Epithelial cell of proximal tubule (primary cell): ENCODE measurements at places on chromosomes 5 and 9. TPM values are rescaled to one million over a fixed set of nuclear protein-coding genes. Genes with fewer than 3 reads are reported as not detected.
A peak's percentile ranks its signal among the peaks of the same experiment; 100 is the strongest.

GRCh38 chr5:161660806-161661205 lies 24.7 kb upstream of the GABRA6 start:
- DNase-seq, result no peak

DNA sequence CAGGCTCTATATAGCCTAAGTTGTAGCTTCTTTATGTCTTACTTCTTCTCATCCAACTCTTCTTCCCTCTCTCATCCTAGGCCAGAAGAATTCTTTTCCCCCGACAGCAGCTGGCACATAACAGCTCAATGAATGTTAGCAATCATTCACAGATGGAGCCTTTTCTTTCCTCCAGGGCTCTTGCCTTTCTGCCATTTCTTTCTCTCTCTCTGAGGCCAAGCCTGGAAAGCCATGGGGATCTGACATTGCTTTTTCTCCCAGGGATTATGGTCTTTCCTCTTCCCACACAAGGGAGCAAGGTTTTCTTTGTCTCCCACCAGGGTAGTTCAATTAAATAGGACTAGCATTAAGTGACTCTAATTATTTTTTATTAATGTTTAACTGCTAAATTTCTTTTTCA lies 20.5 kb downstream of the SMIM15 start:
- DNase-seq, result no peak

DNA sequence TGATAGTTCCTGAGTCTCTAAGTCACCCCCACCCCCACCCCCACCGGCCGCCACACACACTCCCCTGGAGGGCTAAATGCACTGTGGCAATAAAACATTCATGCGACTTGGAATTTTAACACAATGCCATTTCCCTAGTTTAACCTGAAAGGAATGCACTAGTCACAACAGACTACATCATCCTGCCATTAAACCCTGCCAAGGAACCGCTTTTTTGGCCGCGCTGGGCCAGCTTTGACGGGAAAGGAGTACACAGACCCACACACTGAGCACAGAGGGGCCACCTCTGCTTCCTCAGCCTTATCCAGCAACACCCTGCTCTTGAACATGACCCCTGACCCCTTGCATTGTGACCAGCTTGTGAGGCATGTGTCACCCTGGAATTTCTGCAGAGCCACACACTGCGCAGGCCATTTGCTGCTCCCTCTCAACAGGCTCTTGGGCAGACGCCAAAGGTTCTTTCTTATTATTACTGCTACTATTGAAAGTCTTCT lies 165.3 kb downstream of the BNC2 start:
- peak; percentile 94 for DNase-seq

GRCh38 chr9:92963831-92964606 lies 16.7 kb downstream of the FGD3 start:
- DNase-seq, result no peak

DNA sequence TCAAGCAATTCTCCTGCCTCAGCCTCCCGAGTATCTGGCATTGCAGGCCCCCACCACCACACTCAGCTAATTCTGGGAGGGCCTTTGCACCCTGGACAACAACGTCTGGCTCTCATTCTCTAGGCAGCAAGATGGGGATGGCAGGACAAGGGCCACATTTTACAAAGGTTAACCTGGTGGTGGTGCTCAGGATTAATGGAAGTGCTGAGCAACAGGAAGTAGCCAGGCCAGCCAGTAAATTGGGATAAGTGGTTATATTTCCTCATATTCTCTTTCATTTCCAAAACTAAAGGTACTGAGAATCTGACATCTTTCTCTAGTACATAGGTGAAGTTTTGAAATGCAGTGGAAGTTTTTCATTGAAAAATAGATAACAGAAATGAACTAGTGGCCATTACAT lies 24.7 kb upstream of the ASPN start:
- no peak for DNase-seq

DNA sequence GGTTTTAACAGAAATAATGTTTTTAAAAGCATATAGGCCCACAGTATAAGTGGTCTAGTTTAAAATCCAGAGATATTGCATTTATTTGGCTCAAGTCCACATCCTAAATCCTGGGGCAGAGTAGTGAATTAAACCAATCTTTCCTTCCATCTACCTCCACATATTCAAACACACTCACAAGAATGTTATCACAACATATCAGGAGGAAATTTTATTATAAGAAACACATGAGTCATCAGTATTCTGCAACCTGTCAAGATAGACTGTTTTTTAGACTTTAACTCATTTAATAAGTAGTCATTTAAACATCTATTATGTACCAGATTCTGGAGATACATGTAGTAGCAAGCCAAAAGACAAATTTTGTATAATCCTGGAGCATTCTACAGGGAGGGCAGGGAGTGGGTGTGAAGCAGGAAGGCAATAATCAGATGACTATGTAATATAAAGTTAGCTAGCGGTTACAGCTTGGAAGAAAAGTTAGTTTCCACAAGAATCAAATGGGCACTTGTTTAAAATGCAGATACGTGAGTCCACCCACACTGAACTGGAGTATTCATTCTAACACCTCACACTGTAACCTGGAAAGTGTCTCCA lies 187.3 kb upstream of the PIK3R1 start:
- DNase-seq, result no peak

DNA sequence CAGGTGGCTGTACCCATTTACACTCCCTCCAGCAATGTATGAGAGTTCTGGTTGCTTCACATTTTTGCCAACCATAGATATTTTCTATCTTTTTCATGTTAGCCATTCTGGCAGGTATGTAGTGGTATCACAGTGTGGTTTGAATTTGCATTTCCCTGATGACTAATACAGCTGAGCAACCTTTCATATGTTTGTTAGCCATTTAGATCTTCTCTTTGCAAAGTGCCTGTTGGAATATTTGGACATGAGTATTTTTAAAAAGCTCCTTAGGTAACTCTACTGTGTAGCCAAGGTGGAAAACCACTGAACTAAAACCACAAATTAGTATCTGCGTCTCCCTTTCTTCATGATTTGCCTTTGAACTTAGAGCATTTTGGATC lies 31.9 kb downstream of the IRF1 start:
- peak; percentile 36 for DNase-seq

DNA sequence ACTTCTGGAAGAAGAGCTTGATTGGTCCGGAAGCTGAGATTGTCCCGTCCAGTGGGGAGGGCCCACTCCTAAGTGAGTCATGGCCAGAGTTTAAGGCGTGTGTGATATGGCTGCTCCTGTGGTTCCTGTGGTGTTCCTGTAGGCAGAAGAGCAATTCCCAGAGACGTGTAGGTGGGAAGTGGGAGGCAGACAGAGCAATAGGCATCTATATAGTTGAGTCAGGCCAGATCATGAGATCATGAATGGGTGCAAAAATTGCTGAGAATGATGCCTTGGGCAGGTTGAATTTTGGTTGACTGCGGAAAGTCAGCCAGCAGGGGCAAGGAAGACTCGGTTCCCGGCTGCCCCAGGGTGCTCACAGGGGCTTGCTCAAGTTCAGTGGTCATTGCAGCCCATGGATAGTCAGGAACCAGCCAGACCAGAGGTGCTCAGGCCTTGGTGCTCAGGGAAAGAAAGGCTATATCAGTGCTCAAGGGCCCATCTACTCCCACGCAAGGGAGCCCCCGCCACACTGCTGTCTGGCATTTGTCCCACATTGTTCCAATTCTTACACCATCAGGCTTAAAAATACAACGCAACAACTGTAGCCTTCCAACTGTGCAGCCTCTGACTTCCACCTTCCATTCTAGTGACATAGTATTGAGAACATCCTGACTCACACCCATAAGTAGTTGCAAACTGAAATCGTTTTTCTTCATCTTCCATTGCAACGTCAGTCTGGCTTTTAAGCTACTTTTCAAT lies 21.0 kb upstream of the GSN start:
- no peak for DNase-seq

DNA sequence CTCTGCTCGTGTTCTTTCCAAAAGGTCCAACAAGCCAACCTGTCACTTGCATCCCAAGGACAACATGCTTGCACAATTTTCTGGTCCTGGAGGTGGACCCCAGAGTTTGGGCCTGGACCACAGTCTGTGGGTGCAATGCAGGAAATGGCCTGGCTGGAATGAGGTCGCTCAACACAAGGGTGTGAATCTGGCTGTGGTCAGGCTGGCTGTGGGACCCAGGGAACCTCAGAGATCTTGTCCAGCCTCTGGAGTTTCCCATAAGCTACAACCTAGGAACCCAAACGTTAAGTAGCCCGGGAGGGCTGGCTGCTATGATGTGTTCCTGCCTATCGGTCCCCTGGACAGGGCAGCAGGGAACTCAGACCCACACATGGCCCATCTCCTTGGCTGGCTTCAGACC lies 15.4 kb downstream of the TBC1D9B start:
- no peak for DNase-seq

GRCh38 chr9:94526951-94527350 lies 27.9 kb upstream of the PCAT7 start:
- DNase-seq, result no peak

GRCh38 chr5:86841000-86841644 lies 223.4 kb downstream of the COX7C start:
- no peak for DNase-seq

DNA sequence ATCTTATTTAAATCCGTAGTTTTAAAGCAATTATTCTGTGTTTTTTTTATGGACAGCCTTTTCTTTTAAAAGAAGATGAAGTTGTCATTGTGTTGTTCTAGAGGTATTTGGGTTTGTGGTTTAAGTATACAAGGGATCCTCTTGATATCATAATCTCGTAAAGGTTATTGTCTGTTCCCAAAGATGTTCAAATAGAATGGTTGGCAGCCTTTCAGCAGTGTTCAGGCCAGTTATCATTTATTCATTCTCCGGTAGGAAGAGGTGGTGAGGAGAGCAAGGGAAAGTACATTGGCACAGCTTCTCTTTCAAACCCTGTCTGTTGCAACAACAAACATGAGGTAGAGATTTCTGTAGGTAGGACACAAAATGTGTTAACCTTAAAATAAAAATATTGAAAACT lies 147.0 kb downstream of the FOCAD start:
- DNase-seq, result no peak

DNA sequence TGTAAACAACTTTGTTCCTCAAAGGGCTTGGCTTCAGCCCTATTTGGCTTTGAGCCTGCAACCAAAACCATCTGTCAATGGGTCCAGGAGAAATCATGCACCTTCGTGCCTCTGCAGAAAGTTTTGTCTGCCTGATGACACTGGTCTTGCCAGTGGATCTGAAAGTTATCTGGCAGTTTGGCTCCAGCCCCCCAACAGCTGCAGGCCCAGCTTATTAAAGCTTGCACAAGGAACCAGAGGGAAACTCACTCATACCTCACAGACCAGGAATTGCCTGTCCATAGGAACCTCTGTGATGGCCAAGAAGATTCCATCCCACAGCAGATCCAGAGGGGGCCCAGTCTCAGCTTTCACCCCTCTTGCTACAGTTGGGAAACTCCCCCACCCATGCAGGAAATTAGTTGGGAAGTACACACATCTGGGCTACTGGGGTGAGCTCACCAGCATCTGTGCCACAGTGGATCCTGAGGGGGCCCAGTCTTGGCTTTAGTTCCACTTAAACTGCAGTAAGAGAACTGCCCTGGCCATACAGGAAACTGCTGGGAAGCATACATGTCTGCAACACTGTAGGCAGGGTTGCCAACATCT lies 265.5 kb downstream of the GRIA1 start:
- DNase-seq, result no peak

DNA sequence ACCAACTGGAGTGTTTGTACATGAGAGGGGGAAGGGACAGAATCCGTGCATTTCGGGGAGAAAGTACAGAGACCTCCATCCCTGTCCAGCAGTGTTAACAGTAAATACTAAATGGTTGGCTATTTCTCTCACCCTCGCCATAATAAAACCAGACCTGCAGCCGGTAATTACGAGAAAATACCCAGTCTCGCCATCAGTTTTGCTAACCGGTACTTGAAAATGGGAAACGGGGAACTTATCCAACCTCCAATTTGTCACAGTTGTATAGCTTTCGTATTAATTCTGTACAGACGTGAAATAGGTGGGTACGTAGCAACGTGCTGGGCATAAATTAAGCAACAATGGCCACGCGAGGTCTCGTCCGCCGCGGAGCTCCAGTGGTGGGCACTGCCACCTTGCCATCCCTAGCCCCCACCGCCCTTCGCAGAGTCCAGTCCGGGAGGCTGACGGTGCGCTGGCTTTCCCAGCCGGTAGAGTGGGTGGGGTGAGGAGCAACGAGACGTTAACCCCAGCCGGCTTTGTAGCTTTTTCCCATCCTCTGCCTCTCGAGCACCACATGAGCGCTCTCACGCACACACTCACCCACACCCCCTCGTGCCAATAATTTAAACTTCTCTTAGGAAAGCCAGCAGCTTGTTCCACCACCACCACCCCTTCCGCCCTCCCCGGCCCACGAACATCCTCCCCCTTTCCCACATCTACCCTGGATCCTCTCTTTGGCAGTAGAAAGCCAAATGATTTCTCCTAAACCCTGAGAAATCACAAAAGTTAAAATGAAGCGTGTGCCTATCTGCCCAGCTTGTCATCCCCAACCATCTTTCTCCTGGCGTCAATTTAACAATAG lies 1.8 kb downstream of the ELAVL2 start:
- no peak for DNase-seq

- DNase-seq, result no peak
Measured at GRCh38 chr9:138103111-138103848, 225.7 kb downstream of the CACNA1B start.

DNA sequence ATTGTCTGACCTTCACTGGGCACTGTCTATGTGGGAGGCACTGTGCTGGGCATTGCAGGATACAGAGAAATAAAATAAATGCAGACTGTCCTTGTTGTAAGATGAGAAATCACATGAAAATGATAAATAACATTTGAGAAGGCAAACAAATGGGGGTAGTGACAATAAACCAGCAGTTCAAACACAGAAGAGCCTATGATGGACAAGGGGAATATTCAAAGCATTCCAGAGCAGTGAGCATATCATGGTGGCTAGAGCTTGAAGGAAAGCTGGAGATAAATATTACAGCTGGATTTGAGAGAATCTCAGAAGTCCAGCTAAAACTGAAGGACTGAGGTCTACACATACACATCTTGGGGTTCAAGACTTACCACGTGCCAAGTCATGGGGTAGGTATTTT lies 209.9 kb downstream of the ASTN2 start:
- no peak for DNase-seq

DNA sequence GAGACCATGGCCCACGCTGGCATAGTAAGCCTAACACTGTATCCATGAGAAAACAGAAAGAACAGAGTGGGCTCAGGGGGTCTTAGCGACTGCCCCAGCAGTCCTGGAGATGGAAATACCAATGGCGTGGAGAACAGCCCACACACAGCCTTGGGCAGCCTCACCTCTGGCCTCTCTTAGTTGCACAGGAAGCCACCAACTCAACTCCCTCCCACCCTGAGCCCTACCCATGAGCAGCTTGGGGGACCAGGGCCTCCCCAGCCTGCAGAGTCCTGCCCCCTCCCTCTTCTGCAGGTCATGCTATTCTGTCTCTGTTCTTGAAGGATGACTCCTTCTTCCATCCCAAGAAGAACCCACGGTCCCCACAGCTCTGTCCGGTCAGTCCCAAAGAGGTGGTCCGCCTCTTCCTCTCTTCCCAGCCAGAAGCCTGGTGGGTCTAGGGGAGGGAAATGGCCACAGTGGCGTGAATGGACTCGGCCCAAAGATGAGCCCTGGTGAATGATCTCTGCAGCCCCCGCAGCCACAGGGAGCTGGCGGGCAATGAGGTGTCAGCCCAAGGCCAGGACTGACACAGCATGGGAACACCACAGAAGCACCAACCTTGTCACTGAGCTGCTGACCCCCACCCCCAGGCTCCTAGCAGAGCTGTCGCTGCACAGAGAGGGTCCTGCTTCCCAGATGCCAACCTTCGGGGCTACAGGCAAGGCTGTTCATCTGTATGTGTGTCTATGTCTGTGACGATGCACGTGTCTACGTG lies 131.2 kb downstream of the ROR2 start:
- no peak for DNase-seq

MYORG gene
- 2.9 and 6.6 TPM in 2 replicates for total RNA-seq

C5orf52 gene
- not detected in 2 replicates for total RNA-seq

GNG10 gene
- 74.3 and 87.8 TPM in 2 replicates for total RNA-seq

GRM6 gene
- not detected in 2 replicates for total RNA-seq
